ENCODE measurements at places on chromosomes 3 and 15.

GRCh38 chr3:72692990-72693389 lies 155.3 kb downstream of the SHQ1 start:
- DNase-seq, result no peak

DNA sequence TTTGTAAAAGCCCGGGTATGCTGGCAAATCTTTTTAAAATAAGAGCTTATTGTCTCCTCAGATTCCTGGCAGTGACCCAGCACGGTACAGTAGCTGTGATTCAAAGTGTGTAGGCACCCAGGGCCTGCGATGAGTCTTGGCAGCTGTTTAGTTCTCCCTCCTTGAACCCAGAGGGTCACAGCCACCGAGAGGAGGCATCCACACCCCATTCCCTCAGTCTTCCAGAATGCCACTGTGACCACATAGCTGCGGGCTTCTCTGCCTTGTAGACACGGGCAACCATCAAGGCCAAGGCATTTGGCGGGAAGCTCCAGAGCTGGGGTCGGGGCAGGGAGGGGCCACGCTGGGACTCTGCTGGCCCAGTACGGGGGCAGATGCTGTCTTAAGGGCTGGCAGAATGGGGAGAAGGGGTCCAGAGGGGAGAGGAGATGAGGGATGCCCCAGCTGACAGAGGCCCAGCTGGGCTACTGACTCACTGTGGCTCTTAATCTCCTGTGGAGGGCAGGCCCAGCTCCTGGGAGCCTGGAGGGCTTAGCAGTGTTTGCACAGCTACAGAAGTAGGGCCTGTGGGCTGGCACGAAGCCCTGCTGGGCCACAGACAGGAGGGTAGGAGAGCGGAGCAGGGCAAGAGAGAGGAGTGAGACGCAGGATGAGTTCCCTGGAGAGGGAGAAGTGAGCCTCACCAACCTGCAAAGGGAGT lies 68.8 kb upstream of the DLG1 start:
- no peak for DNase-seq

DNA sequence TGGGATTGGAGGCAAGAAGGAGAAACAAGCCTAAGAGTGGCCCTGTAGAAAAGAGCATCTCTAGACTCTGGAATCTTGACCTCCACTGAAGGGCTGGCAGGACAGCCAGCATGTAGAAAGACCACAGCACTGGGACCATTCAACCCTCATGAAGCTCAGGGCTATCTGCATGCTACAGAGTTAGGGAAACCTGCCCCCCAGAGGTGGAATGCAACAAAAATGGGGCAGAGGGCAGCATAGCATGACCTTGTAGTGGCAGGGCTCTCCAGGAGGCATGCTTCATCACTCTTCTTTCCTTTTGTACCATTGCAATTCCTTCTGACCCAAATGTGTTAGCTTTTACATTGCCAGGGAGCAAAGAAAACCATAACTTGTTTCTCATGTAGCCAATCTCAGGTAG lies 445.4 kb downstream of the EPHB1 start:
- DNase-seq, result peak; percentile 6

DNA sequence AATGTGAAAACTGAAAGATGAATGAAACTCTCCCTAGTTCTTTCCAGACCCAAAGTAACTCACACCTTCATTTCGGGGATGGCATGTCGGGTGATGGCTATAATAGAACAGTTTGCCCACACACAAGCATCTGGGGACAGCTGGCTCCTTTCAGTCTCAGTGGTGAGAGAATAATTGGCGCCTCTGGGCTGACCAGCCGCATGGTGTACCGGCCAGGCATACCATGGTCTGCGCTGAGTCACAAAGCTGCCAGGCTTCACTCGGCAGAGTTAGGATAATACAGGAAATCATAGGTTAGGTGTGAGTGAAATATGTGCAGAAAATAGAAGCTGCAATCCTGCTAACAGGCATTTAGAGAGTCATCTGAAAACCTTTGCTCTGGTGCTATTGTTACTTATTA lies 80.4 kb upstream of the IGF1R start:
- DNase-seq, result no peak

- DNase-seq, result no peak
Measured at GRCh38 chr3:58082047-58082446, 73.8 kb downstream of the FLNB start.

GRCh38 chr3:56173601-56174000 lies 294.7 kb downstream of the ERC2 start:
- DNase-seq, result no peak

- no peak for DNase-seq
Measured at GRCh38 chr15:95718441-95718840, 612.1 kb upstream of the NR2F2 start.

GRCh38 chr3:177300039-177300833 lies 103.0 kb upstream of the TBL1XR1 start:
- DNase-seq, result no peak

GRCh38 chr3:191334346-191334893 lies 4.1 kb upstream of the UTS2B start:
- no peak for DNase-seq

- no peak for DNase-seq
Measured at GRCh38 chr15:74431645-74432044, 2.1 kb downstream of the SEMA7A start.

GRCh38 chr15:77012868-77013267 lies 17.9 kb downstream of the PSTPIP1 start:
- DNase-seq, result peak; percentile 43

GRCh38 chr3:14288177-14288788 lies 109.7 kb downstream of the LSM3 start:
- DNase-seq, result no peak

- DNase-seq, result no peak
Measured at GRCh38 chr15:22915866-22916515, 64.2 kb downstream of the CYFIP1 start.

DNA sequence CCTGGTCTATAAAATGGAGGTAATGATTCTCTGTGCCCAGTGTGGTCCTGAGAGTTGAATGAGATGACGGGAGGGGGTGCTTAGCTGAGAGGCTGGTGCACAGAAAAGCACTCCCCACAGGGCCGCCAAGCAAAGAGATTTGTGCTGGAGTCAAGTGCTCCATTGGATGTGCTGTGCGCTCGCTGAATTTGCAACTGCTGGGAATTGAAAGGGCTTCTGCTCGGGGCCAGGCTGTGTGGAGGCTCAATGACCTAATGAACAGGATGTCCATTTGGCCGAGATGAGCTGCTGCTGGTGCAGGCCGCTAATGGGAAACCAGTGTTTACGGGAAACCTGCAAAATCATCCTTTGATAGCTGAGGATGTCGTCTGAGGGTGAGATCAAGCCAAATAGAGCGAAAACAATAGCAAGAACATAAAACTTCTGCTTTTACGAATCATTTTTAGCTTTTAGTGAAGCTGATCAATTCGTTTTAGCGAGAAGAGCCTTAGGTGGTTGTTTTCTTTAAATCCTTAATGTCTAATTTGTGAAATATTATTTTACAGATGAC lies 211.7 kb downstream of the GABRG3 start:
- no peak for DNase-seq

DNA sequence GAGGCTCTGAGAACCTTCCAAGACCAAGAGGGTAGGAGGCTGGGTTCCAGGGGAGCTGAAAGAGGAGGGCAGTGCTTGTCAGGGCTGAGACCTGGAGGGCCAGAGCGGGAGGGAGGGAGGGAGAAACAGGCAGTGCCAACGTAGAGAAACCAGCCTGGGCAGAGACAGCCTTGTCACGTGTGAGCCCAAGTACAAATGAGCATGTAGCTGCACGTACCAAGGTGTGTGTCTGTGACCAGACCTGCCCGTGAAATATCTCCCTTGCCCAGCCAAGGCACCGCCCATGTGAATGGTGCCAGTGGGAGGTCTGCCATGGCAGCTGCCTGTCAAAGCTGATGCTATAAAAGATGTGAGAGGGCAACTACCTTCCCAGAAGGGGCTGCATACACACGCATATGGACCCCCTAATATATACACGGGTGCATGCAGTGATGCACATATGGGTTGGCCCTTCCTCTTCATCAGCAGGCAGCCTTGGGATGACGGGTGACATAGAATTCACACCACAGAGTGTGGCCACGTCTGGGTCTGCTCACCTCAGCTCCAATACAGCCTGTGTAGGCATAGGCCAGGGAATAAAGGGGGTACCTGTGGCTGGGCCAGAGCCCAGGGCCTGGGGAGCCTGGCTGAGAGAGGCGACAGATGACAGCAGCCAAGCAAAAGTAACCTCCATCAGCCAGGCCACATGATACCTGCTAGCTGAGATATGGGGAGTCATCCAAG lies 7.8 kb upstream of the CTDSPL start:
- DNase-seq, result no peak

GRCh38 chr3:186457236-186457635 lies 86.9 kb downstream of the CRYGS start:
- no peak for DNase-seq

- DNase-seq, result no peak
Measured at GRCh38 chr3:78721771-78722543, 1045.8 kb downstream of the ROBO1 start.

GRCh38 chr15:72968531-72968922 lies 83.7 kb upstream of the NEO1 start:
- DNase-seq, result no peak

- DNase-seq, result no peak
Measured at GRCh38 chr3:173214576-173214975, 73.5 kb upstream of the SPATA16 start.

DNA sequence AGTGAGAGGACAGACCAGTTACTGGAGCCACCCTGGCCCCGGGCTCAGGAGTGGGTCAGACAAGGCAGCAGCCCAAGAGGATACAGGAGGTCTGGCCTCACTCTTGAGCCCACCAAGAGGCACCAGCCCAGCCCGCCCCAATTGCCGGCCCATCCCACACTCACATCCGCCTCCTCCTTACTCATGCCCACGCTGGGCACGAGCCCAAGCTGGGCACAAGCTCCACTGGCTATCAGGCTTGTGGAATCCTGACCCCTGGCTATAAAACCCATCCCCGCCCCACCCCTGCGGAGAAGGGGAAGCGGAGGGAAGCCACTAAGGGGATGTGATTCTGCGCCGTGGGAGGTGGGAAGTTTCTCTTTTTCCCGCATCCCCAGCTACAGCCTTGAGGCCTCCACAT lies 25.9 kb downstream of the ADCY5 start:
- DNase-seq, result no peak

DNA sequence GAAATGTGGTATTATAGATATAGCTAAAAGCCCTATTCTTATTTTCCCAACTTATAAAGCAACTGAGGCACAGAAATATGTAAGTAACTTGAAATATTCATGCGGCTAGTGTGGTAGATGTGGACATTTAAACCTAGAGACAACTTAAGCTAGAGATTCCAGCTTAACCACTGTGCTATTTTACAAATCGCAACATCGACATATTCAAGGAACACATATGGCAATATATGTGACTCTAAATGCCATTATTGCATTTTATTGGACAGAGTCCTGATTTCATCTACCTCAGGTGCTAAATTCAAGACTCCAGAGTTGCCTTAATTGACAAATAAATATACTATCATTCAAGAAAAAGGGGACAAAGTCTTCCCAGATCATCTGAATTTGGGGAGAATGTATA lies 442.3 kb downstream of the NLGN1 start:
- DNase-seq, result no peak

DNA sequence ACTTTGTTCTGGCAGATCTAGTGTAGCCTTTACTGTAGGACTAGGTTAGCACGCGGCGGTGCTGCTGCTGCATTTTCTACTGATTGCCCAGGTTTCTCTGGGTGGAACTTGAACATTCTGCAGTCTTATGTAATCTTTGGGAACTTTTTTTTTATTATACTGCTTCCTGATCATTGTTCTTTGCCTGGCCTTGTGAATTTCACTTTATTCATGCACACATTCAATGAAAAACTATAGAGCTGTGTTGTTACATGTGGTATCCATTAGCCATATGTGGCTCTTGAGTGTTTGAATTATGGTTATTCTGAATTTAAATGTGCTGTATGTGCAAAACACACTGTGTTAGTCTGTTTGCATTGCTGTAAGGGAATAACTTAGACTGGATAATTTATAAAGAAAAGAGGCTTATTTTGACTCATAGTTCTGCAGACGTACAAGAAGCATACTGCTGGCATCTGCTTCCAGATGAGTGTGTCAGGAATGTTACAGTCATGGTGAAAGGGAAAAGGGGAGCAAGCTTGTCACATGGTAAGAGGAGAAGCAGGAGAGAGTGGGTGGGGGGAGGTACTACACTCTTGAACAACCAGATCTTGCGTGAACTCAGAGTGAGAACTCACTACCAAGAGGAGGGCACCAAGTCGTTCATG lies 26.5 kb downstream of the MEF2A start:
- no peak for DNase-seq

- DNase-seq, result no peak
Measured at GRCh38 chr3:133153382-133153781, 115.2 kb downstream of the TMEM108 start.

- no peak for DNase-seq
Measured at GRCh38 chr3:148971401-148972163, 19.8 kb upstream of the GYG1 start.

- no peak for DNase-seq
Measured at GRCh38 chr3:1623896-1624295, 474.8 kb upstream of the CNTN4 start.

DNA sequence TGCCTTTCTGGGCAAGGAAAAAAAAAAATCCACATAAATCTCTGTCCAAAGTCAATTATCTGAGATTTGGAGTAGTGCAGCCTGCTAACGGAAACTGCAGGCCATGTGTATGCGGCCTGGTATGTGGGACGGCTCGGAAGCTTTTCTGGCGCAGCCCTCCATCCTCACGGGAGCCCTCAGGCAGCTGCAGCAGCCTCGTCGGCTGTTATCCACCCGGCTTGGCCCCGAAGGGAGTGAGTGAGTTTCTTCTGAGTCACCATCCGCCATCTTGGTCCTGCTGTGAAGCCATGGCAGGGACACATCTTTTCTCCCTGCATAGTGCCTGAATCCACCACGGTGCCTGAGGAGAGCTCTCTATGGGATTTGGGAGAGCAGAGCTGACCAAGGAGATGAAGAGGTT lies 62.8 kb downstream of the POLR2M start:
- no peak for DNase-seq

- DNase-seq, result no peak
Measured at GRCh38 chr15:90483637-90484036, 46.1 kb upstream of the CRTC3 start.

- no peak for DNase-seq
Measured at GRCh38 chr15:45304711-45305110, 52.7 kb downstream of the SLC28A2 start.

- DNase-seq, result no peak
Measured at GRCh38 chr3:130465521-130465920, 51.5 kb upstream of the COL6A6 start.

GRCh38 chr15:93372865-93373223 lies 283.8 kb upstream of the RGMA start:
- DNase-seq, result no peak

DNA sequence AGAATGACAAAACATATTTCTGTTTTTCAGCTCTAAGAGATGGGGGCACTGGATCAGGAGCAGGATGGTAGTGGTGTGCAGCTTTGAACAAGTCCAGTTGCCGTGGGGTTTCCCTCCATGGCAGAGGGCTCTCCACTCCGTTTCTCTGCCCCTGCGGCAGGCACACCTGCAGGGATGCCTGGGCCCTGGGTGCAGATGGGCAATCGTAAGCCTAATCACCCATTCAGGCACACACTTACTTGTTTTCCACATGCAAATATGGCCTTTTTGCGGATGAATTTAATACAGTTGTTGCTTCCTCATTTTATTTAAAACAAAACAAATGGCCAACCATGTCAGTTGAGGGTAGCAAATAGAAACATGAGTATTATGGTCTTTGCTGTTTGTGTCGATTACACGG lies 85.1 kb downstream of the LPP start:
- no peak for DNase-seq
